Glomerular endothelial cell (primary cell): ENCODE measurements at places on chromosomes 4 and X.
A peak's percentile ranks its signal among the peaks of the same experiment; 100 is the strongest.

DNA sequence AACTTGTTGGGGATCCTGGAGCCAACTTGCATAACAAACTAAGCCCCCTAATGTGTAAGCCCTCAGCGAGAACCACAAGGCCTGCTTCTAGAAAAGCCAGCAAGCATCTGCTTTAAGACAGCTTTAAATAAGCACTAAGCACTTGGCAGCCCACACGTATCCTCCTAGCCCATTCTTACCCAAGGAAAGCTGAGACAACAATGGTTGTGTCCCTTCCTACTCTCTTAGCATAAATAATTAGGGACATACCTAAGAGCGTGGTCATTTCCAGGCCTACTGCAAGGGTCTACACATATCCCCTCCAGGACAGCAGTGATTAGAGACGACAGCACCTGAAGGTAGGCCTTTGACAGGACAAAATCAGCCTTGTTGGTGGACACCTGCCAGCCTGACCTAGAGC, 322.8 kb upstream of the PPARGC1A start:
- no peak for DNase-seq

DNA sequence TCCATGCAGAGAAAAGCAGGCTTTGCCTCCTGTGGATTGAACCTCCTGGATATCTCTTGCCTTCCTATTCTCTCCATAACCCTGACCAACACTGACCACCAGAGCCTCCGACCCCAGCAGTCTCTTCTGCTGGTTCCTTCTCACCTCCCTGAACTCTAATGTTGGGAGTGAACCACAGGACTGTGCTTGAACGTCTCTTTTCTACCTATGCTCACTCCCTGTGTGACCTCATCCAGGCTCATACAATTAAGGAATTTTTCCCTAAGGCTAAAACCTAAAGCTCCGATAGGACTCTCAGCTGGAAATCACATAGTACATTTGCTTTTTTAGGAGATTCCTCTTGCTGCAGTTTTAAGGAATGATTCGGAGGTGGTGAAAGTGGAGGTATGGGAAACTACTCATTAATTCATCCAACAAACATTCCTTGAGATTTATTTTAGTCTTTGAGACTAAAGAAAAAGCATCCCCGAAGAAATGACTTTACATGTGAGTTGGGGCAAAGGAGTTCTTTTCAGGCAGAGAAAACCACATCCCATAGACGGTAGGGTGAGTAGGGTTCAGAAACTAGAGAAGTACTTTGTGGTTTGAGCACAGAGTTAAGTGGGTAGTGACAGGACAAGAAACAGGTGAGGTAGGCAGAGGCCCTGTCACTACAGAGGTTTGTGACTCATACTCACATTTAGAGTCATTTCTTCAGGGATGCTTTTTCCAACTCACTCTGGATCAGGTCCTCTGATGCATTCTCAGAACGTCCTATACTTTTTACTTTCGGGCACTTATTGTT, 30.8 kb downstream of the NDNF start:
- DNase-seq, result no peak

GRCh38 chrX:72110051-72110875, 21.5 kb downstream of the RTL5 start:
- DNase-seq, result no peak

DNA sequence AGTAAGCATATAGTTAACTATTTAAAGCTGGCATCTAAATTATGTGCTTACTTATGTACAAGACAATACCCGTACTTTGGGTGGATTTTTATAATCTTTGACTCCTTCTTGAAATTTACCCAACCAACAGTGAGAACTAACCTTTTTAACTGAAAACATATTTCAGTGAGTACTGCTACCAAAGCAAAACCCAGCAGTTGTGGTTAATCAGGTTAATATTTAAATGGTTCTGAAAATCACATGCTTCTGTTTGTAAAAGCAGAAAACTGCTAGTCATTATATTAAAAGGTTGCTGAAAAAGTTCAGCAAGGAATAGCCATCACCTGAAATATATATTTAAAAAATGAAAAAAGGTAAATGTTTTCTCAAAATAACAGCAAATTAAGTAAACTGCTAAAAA, 20.0 kb downstream of the UBE2D3 start:
- DNase-seq, result no peak

- no peak for DNase-seq
Observed at GRCh38 chrX:103918571-103919269, 43.7 kb upstream of the TMSB15B start.

DNA sequence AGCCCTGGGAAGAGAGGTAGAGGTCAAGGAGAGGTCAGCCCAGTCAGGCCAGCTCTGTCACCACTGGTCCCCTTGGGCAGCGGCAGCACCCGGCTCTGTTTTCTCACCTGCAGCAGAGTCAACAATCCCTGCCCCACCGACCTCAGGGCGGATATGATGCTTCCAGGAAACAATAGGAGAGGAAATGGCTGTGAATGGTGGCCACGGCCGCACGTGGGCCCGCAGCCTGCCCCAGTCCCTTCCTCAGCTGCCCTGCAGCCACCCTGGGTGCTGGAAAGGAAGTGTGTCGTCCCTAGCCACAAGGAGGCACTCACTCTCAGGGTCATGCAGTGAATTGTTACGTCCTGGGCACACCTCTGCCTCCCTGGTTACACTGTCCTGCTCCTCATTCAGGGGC, 92.5 kb upstream of the ENPP6 start:
- no peak for DNase-seq

GRCh38 chr4:166924424-166924823, 309.9 kb downstream of the SPOCK3 start:
- DNase-seq, result no peak

DNA sequence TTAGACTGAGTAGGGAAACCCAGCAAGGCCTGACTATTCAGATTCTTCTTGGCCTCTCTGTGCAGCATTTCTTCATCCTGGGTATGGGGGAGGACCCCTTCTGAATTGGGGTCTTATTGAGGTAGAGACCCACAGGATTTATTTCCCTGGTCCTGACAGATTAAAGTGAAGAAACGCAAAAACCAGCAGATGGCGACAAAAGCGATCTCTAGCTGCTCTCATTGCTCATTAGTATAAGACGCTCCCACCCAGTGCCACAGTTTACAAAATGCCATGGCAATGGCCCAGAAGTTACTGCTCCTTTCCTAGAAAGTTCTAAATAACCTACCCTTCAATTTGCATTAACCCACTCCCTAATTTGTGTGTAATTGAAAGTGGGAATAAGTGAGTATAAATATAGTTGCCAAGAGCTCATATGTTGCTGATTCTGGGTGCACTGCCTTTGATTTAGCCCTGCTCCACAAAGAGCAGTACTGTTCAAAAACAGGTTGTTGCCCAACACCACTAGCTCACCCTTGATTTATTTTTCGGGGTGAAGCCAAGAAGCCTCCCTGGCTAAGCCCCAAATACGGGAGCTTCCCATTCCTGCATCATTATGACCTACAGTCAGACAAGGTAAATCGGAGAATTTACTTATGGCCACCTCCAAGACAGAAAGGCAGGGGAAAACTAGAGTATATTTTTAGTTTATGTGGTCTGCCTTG, 3.7 kb upstream of the BEX4 start:
- DNase-seq, result peak; percentile 31
